Thymus (tissue), 14 donors: ENCODE measurements at places on chromosomes 12 and 14. TPM values are rescaled to one million over a fixed set of nuclear protein-coding genes. Genes with fewer than 3 reads are reported as not detected.

RNF34 gene
- 41.2 TPM for total RNA-seq

PAH gene
- 0.61 TPM for total RNA-seq

CLEC4C gene
- 1.4 TPM for total RNA-seq

FAM90A1 gene
- total RNA-seq, result 0.24 TPM

AKAP5 gene
- total RNA-seq, result 2.2 TPM

GLT1D1 gene
- total RNA-seq, result 0.33 TPM

PTCSC3 gene
- not detected for total RNA-seq

GLTP gene
- 20.7 TPM for total RNA-seq

PKP2 gene
- 6.0 TPM for total RNA-seq

CD27 gene
- total RNA-seq, result 42.3 TPM

CABP1 gene
- 0.24 TPM for total RNA-seq

COA8 gene
- total RNA-seq, result 22.3 TPM

ADCY6 gene
- total RNA-seq, result 2.6 TPM

FLRT2 gene
- total RNA-seq, result 8.9 TPM

GUCY2C gene
- under 0.01 TPM for total RNA-seq

C14orf39 gene
- 0.24 TPM for total RNA-seq

MYH6 gene
- total RNA-seq, result 0.05 TPM

NKX2-1 gene
- not detected for total RNA-seq
